Stimulated activated CD4-positive, alpha-beta T cell treated with anti-CD3 and anti-CD28 coated beads, TNF-alpha, amount 100 ng/mL, for 24 hours (primary cell): ENCODE measurements at places on chromosomes 11 and 22.

DNA sequence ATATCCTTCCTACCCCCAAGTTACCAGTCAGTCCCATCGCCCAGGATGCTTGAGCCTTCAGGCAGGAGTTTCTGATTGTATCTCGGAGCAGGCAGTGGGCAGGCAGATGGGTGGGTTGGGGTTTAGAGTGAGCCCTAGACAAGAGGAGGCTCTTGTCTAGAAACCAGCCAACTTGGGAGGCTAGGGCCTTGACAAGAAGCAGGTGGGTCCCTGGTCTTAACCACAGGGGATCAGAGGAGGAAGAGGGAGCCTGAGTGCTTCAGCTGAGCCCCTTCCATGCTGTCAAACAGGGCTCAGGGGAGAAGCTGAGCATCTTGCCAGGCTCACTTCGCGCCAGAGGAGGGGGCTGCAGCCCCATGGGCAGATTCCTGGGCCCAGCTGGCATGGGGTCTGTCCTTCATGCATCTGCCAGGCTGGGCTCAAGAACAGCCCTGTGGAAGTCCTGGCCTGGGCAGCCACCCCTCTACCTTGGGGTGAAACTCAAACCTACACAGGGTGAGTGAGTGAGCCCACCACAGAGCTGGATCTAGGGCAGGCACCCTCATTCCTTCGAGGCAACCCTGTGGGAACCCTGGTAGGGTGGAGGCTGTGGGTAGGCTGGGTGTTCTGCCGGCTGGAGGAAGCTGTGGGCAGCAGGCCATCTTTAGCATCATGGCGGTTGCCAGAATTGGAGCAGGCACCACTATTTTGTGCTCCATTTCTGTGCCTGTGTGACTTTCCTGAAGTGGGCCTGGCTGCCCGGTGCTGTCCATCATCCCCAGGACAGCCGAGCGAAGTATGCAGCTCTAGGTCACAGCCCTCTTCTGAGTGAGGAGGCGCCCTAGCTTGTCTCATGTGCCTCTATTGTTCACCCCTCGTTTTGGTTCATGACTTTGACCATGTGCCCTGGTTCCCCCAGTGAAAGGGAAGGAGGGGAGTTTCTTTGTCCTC is 108.1 kb downstream of the MORC2 start:
- DNase-seq = no peak

DNA sequence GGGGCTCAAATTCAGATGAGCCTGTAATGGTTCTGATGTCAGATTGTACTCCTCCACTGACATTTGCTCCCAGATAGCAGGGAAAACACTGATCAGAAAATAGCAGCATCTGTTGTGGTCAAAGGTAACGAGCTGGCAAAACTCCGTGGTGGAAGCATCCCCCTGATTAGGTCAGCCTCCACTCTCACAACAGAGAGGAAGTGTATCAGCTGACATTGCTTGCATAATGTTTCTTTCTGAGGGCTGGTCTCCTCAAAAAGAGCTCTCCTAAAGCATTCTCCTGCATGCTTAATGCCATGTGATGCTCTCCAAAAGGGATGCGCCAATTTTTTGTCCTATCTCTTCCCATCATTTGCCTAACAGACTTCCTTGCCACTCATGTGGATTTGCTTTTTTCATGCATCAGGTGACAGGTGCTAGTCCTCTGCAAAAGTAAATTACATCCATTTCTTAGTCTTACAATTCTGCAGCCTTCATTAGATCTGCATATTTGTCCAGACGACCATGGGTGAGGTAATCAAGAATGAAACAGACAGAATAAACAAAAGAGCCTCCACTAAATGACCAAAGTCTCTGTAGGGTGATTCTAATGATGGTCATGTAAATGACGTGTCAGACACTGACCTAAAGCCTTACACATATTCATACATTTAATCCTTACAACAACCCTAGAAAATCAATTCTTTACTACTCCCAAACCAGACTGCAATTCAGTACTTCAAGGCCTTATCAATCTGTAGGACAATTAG is 6.4 kb upstream of the TENM4 start:
- DNase-seq = no peak

- DNase-seq = no peak
Observed at GRCh38 chr11:131810541-131810940, 440.1 kb downstream of the NTM start.

GRCh38 chr11:118175993-118176777 is at the start of gene SCN2B:
Gene SCN2B (minus strand): TSS chr11:118176639. CDS start chr11:118176431, 208 bp downstream.
- DNase-seq = no peak

GRCh38 chr11:40230821-40231220 is 1228.6 kb downstream of the LRRC4C start:
- DNase-seq = no peak

DNA sequence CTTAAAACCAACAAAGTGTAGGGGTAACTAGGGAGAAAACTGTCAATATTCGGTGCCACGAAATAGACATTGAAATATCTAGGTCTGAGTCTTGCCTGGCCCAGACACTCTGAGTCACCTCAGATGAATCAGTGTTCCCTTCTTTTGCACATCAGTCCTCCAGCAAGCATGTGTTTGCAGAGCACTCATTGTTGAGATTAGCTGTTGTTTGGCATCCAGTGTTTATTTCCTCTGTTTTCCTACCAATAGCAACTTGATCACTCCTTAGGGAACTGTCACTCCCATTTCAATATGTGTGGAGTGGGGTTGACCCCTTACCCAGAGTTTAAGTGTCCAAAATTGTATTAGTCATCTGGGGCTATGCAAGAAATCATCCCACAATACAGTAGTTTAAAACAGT is 4.7 kb upstream of the ASCC2 start:
- no peak for DNase-seq

GRCh38 chr11:101914341-101914737 is 471 bp upstream of the CEP126 start:
- DNase-seq = no peak

GRCh38 chr22:44175676-44176075 is 5.0 kb upstream of the PARVG start:
- DNase-seq = no peak

GRCh38 chr11:76515494-76515893 is 70.7 kb downstream of the EMSY start:
- DNase-seq = no peak

- DNase-seq = no peak
Observed at GRCh38 chr11:134785660-134786284, 373.7 kb upstream of the B3GAT1 start.

GRCh38 chr11:61109671-61110070 is 7.4 kb downstream of the CD5 start:
- DNase-seq = no peak

- no peak for DNase-seq
Observed at GRCh38 chr11:44610186-44610955, 44.9 kb downstream of the CD82 start.

GRCh38 chr11:112525844-112526590 is 265.4 kb upstream of the PLET1 start:
- no peak for DNase-seq

GRCh38 chr11:9868641-9869040 is 204.8 kb downstream of the SWAP70 start:
- no peak for DNase-seq

DNA sequence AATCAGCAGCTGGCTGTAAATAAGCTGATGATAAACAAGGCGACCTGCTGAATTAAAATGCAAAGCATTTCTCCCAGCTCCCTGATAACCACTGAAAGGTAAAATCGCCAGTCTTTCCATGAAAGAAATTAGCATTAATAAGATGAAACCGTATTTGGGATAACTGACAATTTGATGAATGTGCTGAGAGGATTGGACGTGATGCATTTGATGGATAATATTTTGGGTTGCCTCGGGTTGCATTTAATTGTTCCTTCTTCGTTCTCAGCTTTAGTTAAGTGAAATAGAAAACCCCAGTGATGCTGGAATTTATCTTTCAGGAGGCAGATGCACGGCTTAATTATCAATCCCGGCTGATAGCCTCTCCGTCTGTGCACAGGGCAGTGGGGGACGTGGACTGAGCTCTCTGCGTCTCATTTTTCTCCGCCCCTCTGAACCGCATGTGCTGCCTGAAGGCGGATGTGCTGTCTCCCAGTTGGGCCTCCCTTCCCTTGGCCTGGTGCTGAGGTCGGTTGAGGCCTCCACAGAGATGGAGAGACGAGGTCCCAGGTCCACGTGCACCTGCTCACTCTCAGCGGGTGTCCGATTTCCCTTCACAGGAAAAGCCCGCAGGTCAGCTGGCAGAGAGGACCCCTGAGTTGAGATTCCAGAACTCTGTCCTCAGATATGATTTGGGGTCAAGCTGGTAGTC is 846.2 kb downstream of the BRD1 start:
- no peak for DNase-seq

DNA sequence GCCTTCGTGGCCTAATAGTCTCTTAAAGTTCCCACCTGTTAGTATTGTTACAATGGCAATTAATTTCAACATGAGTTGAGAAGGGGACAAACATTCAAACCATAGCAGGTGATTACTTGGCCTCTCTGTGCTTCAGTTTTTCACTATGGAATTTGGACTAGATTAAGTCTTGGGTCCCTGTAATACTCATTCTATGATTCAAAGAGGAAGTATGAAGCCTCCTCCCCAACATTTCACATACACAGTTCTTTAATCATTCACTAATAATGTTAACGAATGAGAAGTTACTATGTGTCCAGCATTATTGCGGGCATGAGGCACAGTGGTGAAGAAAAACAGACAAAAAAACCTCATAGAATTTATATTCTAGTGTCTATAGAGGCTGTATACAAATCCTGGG is 19.9 kb upstream of the USP47 start:
- DNase-seq = no peak

DNA sequence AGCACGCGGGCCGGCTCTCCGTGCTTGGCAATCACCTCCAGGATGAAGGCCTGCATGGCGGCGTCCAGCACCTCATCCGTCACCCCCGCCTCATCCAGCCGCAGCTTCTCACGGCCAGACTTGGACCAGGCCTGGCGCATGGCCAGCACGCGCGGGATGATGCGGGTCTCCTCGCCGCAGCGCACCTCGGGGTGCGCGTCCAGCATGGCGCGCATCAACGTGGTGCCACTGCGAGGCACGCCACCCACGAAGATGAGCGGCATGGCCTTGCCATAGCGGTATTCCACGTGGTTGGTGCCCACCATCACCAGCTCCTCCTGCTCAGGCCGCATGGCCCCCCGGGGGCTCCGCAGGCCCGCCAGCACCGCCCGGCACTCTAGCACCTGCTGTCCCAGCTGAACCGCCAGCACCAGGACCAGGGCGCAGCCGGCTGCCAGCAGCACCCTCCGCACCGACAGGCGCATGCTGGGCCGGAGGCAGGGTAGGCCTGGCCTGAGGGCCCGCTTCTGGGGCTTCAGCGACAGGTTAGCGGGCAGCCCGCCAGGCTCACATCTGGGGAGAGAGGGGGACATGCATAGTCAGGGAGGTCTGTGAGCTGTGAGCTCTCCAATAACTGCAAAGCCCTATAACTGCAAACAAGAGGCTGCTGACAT is 29.0 kb upstream of the TFIP11 start:
- DNase-seq = no peak
